ENCODE measurements at places on chromosomes 16 and 17.

DNA sequence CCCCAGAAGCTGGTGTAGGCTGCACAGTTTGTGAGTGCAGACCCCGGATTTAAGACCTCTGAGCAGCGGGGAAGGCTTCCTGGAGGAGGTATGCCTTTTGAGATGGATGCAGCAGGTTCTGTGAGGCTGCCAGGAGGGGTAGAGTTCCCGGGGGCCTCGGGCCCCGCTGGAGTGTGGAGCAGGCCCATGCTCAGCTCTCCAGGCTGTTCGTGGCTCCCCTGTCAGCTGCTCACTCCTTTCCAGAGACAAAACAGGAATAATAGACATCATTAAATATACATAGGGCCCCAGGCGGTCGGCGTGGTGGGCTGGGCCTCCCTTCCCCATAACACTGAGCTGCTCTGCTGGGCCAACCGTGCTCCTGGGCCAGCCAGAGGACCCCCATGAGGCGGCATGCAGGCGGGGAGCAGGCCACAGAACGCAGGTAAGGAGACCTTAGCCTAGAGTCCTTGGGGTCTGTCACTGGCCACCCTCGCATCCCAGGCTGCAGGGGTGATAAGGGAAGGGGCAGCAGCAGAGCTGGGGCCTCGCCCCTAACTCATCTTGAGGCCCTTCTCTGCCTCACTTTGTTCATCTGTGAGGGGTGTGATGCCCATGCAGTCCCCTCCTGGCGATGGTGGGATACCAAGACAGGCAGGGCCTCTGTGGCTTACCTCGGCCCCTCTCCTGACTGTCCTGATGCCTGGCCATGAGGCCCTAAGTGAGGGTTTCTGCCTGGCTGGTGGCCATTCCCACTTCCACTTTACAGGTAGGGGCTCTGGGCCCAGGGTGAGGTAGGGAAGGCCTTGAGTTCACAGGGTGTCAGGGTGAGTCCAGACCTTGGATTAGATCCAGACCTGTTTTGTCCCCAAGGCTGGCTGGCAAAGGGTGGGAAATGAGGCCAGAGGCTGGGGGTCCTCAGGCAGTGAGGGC lies at the start of gene MYO15A:
MYO15A (plus strand) TSS at position 356 of the 912 bp plus-strand sequence. CDS start 10,045 bp downstream, outside the sequence.
- no peak for DNase-seq

GRCh38 chr17:81510785-81511553 lies 1.6 kb downstream of the ACTG1 start:
- no peak for DNase-seq

DNA sequence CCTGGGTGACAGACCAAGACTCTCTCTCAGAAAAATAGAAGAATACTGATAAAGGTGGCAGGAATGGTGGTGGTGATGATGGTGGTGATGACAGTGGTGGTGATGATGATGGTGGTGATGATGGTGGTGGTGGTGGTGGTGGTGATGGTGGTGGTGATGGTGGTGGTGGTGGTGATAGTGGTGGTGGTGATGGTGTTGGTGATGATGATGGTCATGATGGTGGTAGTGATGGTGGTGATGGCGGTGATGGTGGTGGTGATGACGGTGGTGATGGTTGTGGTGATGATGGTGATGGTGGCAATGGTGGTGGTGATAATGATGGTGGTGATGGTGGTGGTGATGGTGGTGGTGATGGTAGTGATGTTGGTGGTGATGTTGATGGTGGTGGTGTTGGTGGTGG lies 18.0 kb upstream of the CIITA start:
- no peak for DNase-seq

DNA sequence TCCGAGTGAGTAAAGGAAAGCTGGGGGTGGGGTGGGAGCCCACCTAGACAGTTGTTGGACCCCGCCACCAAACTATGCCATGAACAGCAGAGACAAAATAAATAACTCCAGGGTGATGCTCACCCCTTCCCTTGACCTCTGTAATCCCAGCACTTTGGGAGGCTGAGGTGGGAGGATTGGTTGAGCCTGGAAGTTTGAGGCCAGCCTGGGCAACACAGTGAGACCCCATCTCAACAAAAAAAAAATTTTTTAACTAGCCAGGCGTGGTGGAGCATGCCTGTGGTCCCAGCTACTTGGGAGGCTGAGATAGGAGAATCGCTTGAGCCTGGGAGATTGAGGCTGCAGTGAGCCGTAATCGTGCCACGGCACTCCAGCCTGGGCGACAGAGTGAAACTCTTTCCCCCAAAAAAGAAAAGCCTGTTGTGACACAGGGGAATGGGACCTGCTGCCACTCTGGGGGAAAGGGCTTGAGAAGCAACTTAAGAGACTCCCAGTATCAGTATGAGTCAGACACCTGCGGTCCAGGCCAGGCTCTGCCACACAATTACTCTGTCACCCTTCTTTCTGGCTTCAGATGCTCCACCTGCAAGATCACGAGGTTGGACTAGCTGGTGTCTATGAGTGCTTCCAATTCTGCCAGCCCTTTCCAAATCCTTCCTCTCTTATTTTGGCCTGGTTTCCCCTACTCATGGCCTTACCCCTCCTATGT lies 5.0 kb downstream of the SGCA start:
- DNase-seq, result no peak

DNA sequence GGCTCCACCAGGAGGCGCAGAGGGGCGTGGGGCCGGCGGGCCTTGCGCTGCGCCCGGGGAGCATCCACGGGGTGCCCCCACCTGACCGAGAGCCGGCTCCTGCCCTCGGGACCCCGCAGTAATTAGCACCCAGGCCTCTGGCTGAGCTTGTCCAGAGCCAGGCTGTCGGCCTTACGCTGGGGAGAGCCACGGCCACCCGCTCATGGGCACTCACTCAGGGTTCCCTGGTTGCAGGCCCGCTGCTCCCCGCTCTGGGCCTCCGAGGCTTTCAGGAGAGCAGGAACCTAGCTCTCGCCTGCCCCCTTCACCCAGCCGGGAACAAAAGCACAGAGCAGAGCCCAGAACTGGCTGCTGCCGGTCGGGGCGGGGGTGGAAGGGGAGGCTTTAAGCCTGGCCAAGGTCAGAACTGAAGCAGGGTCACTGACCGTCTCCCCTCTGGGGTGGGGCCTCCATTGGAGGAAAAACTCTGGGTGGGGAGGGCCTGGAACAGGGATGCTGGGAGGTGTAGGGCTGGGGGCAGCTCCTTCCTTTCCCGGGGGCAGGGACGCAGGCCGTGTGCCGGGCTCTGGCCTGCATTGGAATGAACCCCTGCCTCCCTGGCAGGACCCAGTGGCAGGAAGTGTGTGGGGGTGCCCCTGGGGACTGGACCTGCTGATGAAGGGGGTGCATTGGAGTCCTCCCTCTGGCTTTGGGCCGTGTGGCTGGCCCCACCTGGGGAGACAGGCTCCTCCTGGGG lies 12.3 kb downstream of the GLIS2 start:
- DNase-seq, result no peak

DNA sequence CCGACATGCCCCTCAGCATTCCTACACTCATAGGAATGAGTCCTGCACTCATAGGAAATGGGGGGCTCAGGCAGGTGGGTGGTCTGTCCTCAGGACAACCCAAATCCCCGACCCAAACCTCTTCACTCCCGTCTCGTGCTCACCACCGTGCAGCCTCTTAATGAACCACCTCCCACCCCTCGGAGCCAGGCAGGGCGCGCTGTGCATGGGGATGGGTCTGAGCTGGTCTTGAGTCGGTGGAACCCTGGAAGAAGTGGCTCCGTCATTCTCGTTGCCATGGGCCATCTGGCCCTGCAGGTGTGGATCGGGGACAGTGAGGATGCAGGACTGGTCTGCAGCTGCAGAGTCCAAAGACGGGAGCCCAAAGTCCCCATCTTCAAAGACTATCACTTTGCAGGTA lies 6.4 kb upstream of the RAB40B start:
- DNase-seq, result no peak
